ENCODE measurements at places on chromosomes 4 and X.

GRCh38 chrX:12802741-12803140 is 11.5 kb downstream of the PRPS2 start:
- DNase-seq, result no peak

DNA sequence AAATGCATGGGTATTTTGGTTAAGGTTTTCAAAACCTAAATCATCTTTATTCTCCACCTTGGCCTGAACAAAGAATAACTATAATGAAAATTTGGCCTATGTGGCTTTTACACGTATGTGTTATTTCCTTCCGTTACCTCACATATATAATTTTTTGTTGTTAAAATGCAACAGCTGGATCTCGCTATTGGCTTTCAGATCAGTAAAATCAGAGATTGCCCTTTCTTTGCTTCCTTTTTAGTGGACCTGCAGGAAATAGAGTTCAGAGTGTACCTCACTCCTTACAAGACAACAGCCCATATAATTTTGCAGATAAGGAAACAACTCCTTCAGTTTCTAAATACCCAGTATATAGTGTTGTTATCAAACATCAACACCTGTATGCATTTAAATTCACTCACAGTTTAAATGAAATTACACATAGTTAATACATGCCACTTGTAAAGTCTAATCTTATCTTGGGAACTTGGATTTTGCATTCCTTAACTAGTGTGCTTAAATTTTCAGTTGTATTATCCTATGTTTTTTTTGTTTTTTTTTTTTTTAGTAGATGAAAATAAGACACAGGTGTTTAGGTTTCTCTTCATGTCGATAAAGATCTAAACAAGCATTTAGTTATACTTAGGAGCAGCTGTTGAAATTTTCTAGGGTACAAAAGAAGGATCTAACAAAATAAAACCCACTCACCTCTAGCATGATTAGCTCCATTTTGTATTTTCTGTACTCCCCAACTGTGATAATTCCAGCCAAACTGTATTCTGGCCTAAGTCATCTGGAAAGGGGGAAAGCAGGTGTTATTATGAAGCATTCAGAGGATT is 96.2 kb upstream of the SPRY1 start:
- no peak for DNase-seq

- DNase-seq, result no peak
Observed at GRCh38 chr4:138085736-138086305, 156.3 kb downstream of the SLC7A11 start.

- DNase-seq, result no peak
Observed at GRCh38 chr4:38231626-38232025, 271.4 kb downstream of the PTTG2 start.

- no peak for DNase-seq
Observed at GRCh38 chr4:189071241-189071640, 869.4 kb upstream of the FRG1 start.

- no peak for DNase-seq
Observed at GRCh38 chr4:140195806-140196205, 41.8 kb upstream of the MAML3 start.

DNA sequence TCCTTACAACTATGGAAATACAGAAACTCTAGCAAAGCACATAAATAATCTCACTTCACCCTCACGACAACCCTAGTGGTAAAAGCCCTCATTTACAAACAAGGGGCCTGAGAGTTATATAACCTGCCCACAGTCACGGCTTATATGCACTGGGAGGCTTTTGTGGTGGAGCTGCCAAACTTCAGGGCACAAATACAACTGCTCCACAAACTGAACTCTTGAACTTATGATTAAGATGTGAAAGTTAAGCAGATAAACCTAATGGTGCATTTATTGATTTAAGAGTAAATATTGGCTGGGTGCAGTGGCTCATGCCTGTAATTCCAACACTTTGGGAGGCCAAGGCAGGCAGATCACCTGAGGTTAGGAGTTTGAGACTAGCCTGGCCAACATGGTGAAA is 19.0 kb downstream of the SLC2A9 start:
- DNase-seq, result no peak

- DNase-seq, result no peak
Observed at GRCh38 chr4:92303621-92304027, at the start of gene GRID2. GRID2 (plus strand) TSS chr4:92303966.

DNA sequence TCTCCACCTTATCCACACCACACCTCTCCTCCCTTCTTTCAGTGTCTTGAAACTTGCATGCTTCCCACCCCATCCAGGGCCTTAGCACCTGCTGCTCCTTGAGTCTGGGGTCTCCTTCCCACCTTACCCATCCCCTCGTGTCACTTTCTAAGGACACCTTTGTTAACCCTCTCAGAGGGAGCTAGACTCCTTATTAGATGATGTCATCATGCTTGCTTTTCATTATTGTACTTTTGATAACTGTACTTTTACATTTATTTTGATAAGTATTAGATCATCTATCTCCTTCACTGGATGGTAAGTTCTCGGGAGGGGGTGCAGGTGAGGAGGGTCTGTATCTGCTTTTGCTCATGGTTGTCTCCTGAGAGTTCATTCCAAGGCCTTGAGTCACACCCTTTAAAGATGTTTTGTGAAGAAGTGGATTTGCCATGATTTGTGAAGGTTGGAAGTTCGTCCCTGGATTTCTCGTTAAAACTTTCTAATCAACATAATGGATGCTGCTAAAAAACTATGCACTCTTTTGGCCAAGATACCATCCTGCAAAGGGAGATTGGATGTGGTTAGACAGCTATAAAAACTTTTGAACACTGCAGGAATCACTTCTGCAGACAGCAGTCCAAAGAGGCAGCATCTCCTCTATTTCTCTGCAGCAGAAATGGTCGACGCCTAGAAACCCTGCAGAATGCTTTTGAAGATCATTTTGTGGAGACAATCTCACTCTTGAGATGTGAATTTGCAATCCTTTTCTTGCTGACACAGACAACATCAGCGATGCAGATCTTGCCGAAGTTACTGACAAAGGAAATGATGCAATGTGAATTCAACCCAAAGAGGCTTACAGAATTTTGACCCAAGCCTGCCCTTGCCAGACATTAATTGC is 69.6 kb downstream of the ENPP6 start:
- no peak for DNase-seq

- no peak for DNase-seq
Observed at GRCh38 chrX:36407836-36408235, 488.3 kb downstream of the CFAP47 start.

GRCh38 chr4:158238575-158238974 is 28.3 kb downstream of the TMEM144 start:
- no peak for DNase-seq

GRCh38 chrX:79623098-79623762 is 256.1 kb upstream of the ITM2A start:
- DNase-seq, result no peak

DNA sequence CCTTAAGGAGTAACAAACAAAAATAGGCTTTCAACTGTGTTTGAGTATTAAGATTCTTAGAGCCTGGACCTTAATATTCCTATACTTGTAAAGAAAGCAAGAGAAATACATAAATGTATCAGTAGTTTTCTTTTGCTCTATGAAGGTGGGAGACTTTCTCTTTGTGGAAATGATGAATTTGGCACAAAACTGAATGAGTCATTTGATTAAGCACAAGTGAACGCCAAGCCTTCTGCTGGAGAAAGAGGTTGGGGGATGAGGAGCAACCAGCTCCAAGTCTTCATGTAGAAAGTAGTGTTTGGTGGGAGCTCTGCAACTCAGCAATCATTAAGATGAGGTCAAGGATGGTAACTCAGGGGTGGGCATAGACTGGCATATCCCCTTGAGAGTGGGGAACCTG is 49.6 kb downstream of the MEPE start:
- DNase-seq, result no peak

DNA sequence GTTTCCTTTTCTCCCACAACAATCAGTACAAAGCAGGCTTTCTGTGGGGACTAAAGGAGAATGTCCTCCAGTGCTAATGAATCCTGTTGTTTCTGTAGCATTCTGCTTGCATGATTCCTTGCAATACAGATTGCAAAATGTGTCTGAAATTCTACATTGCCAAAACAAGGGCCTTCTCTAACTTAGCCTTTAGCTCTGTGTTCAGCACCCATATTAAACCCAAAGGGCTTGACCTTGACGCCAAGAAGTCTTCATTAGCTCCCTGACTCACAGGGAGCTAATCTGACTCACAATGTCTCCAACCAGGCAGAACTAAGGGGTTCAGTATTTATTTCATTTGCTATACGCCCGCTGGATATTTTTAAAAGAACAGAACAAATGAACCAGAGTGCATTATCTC is 241.4 kb upstream of the CLNK start:
- DNase-seq, result no peak

GRCh38 chrX:122046815-122047214 is 999.4 kb downstream of the GLUD2 start:
- DNase-seq, result no peak

- DNase-seq, result no peak
Observed at GRCh38 chr4:145177906-145178538, 2.4 kb downstream of the OTUD4 start.

GRCh38 chr4:13821522-13821921 is 194.0 kb upstream of the BOD1L1 start:
- DNase-seq, result no peak

GRCh38 chr4:138408758-138409157 is 166.6 kb upstream of the SLC7A11 start:
- DNase-seq, result no peak

- DNase-seq, result no peak
Observed at GRCh38 chr4:157013656-157014055, 42.1 kb upstream of the PDGFC start.

GRCh38 chr4:31059753-31060522 is 339.8 kb downstream of the PCDH7 start:
- no peak for DNase-seq

- DNase-seq, result no peak
Observed at GRCh38 chr4:5882947-5883346, 9.9 kb downstream of the CRMP1 start.

- DNase-seq, result no peak
Observed at GRCh38 chr4:18318682-18319388, 297.3 kb upstream of the LCORL start.

GRCh38 chr4:145587088-145587754 is 32.0 kb upstream of the MMAA start:
- DNase-seq, result no peak

DNA sequence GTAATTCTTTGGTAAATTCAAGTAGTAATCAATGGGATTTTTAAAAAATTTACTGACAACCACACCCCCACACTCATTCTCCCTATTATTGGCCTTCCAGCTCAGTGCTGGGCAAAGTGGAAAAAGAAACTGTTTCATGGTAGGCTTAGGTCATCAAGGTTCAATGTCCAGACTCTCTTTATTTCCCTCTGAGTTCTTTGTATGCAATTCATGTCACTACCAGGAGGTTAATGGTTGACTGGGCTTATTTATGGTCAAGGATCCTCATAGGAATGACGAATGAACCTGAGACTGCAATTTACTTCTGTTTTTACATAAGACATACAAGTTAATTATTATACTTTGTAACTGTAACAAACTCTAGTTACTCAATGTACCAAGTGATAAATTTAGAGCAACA is 403.2 kb downstream of the KLHL13 start:
- no peak for DNase-seq

DNA sequence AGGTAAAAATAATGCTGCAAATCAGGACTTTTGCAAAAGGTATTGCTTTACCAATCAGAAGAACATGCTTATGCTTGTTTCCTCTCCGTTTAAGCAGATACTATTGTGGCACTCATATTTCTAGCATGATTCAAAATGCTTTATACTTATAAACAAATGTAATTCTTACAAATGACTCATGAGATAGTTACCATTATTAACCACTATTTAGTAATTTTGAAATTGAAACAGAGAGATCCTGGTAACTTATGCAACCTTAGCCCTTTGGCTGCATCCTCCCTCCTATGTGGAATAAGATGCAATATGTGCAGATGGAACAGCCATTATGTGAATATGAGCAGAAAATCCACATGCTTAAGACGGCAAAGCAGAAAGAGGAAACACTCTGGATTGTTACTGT is 164.7 kb downstream of the PCDH18 start:
- DNase-seq, result no peak

DNA sequence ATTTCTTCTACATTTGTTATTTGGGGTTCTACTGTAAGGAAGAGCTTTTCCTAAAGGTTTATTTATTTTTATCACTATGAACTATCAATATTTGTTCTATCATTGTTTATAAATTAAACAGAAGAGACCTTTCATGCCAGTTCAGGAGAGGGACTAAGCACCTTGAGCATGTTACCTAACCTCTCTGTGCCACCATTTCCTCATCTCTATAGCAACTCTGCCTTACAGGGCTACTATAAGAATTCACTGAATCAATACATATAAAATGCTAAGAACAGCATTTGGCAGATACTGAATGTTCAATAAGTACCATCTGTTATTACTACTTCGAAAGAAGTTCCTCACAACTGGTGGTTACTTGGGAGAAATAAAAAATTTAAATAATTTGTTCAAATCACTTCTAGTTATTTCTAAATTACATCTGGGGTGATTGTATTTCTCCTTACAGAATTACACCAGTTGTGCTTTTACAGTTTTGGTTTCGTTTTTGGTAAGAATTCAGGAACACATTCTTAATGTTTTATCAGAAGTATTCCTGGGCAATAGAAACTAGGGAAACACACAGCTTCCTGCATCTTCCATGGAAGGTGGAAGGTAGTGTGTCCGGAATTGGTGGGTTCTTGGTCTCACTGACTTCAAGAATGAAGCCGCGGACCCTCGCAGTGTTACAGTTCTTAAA is 32.9 kb downstream of the EREG start:
- DNase-seq, result no peak

- no peak for DNase-seq
Observed at GRCh38 chr4:1519787-1520661, 113.8 kb upstream of the NKX1-1 start.

DNA sequence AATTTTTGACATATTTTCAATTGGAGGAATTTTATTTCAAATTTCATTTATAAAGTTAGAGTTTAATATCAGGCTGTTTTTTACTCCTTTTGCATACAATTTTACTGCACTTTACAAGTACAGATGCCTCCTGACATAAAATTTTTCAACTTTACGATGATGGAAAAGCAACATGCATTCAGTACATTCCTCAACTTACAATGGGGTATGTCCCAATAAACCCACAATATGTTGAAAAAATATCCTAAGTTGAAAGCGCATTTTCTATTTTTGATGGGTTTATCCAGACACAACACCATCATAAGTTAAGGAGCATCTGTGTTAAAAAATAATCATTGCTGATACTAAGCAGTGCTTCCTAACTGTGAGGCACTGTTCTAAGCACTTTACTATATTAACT is 4.3 kb downstream of the KLHL5 start:
- no peak for DNase-seq

DNA sequence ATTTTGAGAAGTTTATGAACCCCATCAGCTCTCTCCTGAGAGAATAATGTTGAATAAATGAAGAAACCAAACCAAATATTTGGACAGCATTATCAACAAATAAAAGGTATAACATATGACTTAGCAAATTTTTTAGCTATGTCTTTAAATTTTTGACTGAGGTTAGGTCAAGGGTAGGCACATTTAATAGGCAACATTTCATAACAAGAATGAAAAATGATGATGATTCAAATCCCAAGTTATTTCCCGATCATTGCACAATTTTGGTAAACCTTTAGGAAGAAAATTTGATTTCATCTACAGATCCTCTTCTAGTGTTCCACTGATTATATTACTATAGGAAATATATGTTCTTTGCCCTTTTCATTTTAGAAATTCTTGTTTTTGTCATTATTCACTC is 123.7 kb upstream of the TLR3 start:
- DNase-seq, result no peak

Data from activated CD8-positive, alpha-beta memory T cell treated with anti-CD3 and anti-CD28 coated beads for 48 hours (primary cell).